ENCODE measurements at places on chromosomes 13 and 19. TPM values are rescaled to one million over a fixed set of nuclear protein-coding genes. Genes with fewer than 3 reads are reported as not detected.

Gene PRODH2
- total RNA-seq: not detected

Gene ERICH6B
- not detected for total RNA-seq

Gene PSG2
- not detected for total RNA-seq

Gene CYP2A7
- not detected for total RNA-seq

Gene KLK4
- not detected for total RNA-seq

Gene GZMM
- not detected for total RNA-seq

Gene TRIP10
- 53.9 TPM for total RNA-seq

Gene NALCN
- total RNA-seq: 0.07 TPM

Gene ETV2
- 0.71 TPM for total RNA-seq

Gene TEX26
- not detected for total RNA-seq

Gene ANGPTL8
- not detected for total RNA-seq

Gene AP1M2
- 117 TPM for total RNA-seq

Gene ARHGEF7
- 25.1 TPM for total RNA-seq

Gene C1QTNF9
- total RNA-seq: not detected

Gene SHC2
- total RNA-seq: 0.42 TPM

Gene ZNF575
- total RNA-seq: 0.37 TPM

Gene MYPOP
- 3.6 TPM for total RNA-seq

Gene IQCN
- total RNA-seq: 0.04 TPM

Gene STARD13
- total RNA-seq: 12.6 TPM

Gene C3
- 3.4 TPM for total RNA-seq

Gene SULT2A1
- total RNA-seq: not detected

Gene ZNF536
- not detected for total RNA-seq

Gene NOTCH3
- 0.21 TPM for total RNA-seq

Gene IL11
- 3.7 TPM for total RNA-seq

Gene ZNF726
- 2.2 TPM for total RNA-seq

Gene SHISA2
- 1.9 TPM for total RNA-seq

Gene MYO16
- total RNA-seq: 0.03 TPM

Gene RNF225
- total RNA-seq: 0.24 TPM

Gene WDR87
- not detected for total RNA-seq

Gene JAK3
- total RNA-seq: 0.68 TPM

Gene ACTMAP
- total RNA-seq: 2.5 TPM

Gene CRB3
- 14.9 TPM for total RNA-seq

Gene WIZ
- 16.7 TPM for total RNA-seq

Gene IGFL2
- 0.65 TPM for total RNA-seq

Gene TRPM4
- 17.6 TPM for total RNA-seq

Gene CATSPERD
- total RNA-seq: not detected

Gene KLK1
- 1.1 TPM for total RNA-seq

Gene GIPC3
- total RNA-seq: not detected

Gene PLPPR3
- not detected for total RNA-seq

Gene ZNF442
- total RNA-seq: 0.99 TPM

Gene TMEM143
- 2.8 TPM for total RNA-seq

Gene CCDC70
- not detected for total RNA-seq

Gene TEX29
- total RNA-seq: not detected

Gene LRRC25
- total RNA-seq: not detected

Gene TEX101
- not detected for total RNA-seq

Gene ZNF728
- not detected for total RNA-seq

Gene C19orf67
- total RNA-seq: not detected

Gene APC2
- 0.07 TPM for total RNA-seq

Data from foreskin keratinocyte (primary cell).